ENCODE measurements at places on chromosomes 5 and 9. TPM values are rescaled to one million over a fixed set of nuclear protein-coding genes. Genes with fewer than 3 reads are reported as not detected.

SLC28A3 gene
- 1.2 TPM for total RNA-seq

PRELID2 gene
- 27.3 TPM for total RNA-seq

ROR2 gene
- not detected for total RNA-seq

NPR3 gene
- total RNA-seq, result 0.27 TPM

UBE2QL1 gene
- total RNA-seq, result 0.09 TPM

ZFP2 gene
- total RNA-seq, result 0.18 TPM

IFNA13 gene
- not detected for total RNA-seq

AK8 gene
- 0.09 TPM for total RNA-seq

SYNPO gene
- 10.0 TPM for total RNA-seq

AFAP1L1 gene
- 118 TPM for total RNA-seq

TTC16 gene
- total RNA-seq, result not detected

All from endothelial cell of coronary artery (primary cell).